ENCODE measurements at places on chromosomes 1 and 21.

DNA sequence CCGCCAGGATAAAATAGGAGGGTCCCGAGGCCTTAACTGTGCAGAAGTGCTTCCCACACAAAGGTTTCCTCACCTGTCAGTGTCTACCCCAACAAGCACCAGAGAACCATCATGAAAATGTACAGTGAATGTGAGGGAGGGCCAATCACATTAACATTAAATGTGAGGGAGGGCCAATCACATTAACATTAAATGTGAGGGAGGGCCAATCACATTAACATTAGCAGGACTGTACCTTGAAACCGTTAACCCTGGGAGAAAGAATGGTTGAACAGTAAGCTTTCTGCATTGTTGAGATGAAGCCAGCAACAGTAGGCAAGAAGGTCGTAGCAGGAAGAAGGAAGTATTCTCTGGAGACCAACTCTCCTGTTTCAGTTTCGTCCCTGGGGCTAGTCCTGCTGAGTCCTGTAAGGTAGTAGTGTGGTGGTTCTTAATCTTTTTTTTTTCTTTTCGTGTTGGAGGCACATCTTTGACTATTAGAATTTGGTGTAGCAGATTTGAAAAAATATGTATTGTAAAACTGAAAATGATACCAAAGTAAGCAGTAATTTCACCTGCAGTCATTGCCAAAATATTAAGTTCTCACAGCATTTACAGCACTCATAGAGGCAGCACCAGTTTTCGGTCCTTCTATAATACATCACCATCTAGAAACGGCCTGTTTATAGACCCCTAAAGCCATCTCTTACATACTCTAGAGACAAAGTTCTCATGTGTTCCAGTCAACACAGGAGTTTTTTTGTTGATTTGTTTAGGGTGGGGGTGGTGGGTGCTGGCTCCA, 98.6 kb upstream of the PPP2R5A start:
- DNase-seq: peak; percentile 72

DNA sequence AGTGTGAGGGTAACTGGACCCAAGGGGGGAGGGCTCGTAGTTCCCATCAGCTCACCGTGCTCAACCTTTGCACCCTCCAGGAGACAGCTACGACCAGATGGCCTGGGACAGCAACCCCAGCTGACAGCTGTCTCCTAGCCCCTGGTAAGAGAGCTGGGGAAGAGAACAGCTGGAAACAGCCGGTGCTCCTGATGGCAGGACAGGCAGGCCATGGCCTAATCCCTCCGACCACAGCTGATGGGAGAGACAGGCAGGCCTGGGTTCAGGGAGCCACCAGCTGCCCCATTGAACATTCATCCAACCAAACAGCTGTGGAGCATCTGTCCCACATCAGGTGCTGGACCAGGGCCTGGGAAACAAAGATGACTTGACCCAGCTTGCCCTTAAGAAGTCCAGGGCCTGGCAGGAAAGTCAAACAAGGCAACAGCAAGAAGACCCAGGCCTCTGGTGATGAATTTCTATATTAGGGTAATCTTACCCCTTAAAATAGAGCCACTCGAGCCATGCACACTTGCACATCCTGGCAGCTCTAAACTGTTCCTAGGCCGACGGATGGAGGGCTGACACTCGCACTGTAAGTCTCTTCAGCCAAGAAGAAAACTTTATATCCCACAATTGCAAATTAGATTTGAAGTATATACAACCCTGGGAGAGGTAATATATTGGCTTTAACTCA, 12.2 kb downstream of the OLFML2B start:
- no peak for DNase-seq

DNA sequence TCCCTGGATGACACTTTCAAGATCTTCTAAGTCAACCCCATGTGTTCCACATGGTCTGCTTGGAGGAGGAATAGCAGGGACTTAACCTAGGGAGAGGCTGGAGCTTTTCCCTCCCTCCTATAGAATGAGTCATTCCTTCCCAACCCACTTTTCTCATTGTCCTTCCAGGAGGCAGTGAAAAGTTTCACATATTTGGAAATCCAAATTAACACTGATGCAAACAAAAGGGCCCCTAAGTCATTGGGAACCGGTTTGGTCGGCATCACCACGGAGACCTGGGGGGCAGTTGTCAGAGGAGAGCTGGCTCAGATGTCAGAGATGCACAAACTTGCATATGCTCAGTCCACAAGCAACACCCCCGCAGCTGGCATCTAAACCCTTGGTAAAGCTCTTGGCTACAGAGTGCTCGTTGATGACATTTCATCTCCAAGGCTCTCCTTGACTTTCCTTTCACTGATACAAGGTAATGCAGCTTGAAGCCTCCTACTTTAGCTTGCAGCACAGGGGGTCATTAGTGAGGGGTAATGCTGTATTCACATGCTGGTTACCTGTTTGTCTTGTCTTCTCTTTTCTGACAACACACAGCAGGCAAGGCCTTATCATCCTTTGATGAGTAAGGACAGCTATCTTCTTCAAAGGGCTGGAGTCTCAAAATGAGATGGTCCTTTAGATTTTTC, 12.3 kb upstream of the LRRC8D start:
- DNase-seq: no peak

- peak; percentile 85 for DNase-seq
Observed at GRCh38 chr1:192907545-192908243, 98.9 kb downstream of the RGS2 start.

DNA sequence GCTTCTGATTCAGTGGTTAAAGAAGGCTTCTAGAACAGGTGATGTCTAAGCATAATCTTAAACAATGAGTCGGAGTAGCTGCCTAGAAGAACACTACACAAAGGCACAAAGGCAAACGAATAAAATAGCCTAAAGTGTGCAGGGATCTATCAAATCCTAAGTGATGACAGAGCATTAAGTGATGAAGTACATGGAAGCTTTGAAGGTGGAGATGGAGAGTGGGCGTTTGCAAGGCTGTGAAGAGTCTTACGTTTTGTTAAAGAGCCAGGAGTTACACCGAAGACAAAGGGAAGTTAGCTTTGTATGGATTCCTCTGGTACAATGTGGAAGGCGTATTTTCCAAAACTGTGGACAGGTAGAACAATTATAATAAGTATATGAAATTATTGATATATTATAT, 270.6 kb downstream of the NEGR1 start:
- DNase-seq: no peak

GRCh38 chr1:240148333-240148732, 56.6 kb downstream of the FMN2 start:
- DNase-seq: no peak

DNA sequence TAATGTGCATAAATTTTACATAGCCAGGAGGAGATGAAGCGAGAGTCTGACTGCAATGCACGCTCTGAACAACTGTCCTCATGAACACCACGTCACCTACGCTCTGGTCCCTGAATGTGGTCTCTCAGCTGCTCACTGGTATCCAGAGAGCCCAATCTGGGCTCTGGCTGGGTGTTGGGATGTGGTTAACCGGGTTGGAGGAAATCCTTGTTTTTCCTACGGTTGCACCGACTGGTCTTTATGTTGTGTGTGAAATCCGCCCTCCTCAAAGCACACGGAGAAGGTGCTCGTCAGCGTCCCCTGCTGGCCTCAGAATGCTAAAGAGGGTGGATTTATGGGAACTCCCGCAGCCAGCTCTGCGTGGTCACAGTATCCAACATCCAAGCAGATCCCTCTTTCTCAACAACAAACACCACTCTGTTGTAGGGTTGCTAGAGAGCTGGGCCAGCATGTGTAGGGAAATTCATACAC, 51.8 kb upstream of the FAM89A start:
- DNase-seq: peak; percentile 65

DNA sequence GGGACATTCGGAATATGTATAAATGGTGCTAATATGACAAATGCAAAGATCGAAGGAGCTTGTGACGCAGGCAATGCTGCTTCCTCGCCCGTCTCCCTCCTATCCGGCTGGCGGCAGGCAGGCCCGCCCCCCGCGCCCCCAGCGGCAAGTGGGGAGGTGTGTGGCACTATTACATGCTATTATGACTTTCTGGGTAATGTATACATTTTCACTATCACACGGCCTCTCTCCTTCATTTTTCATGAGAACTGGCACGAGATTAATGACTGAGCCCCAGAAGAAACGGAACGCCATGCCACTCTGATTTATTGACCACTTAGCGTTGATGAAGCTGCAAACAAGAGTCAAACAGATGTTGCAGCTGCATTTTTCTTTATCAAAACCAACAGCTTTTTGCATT, 138.9 kb upstream of the VAMP3 start:
- no peak for DNase-seq
